ENCODE measurements at places on chromosomes 4 and X. TPM values are rescaled to one million over a fixed set of nuclear protein-coding genes. Genes with fewer than 3 reads are reported as not detected.

Gene MAGEA2
- not detected for total RNA-seq

Gene TLR3
- 3.3 TPM for total RNA-seq

Gene SSX3
- total RNA-seq = not detected

Gene AWAT2
- under 0.01 TPM for total RNA-seq

Gene ODAPH
- total RNA-seq = not detected

Gene VEGFC
- total RNA-seq = 24.7 TPM

Gene CLCN3
- total RNA-seq = 38.3 TPM

Gene PCYT1B
- 0.74 TPM for total RNA-seq

Gene COX18
- 14.5 TPM for total RNA-seq

Gene FAM241A
- total RNA-seq = 0.90 TPM

Gene ITIH6
- not detected for total RNA-seq

Gene NXF2
- not detected for total RNA-seq

Gene YY2
- total RNA-seq = 0.16 TPM

Gene F11
- not detected for total RNA-seq

Gene GPM6B
- 0.57 TPM for total RNA-seq

Gene PCDH18
- 210 TPM for total RNA-seq

Gene FGF13
- total RNA-seq = 26.5 TPM

Gene MAP9
- total RNA-seq = 6.5 TPM
